Lung (tissue), 17 donors: ENCODE measurements at places on chromosomes 1 and 21. TPM values are rescaled to one million over a fixed set of nuclear protein-coding genes. Genes with fewer than 3 reads are reported as not detected.

- no peaks in the 10 kb centered on the region for H3K36me3 ChIP-seq
- H3K4me1 ChIP-seq, result no peaks in the 10 kb centered on the region
- H3K27ac ChIP-seq, result no peak overlapping the region
- no peak overlapping the region for H3K4me3 ChIP-seq
- DNase-seq, result no peak
These were observed 121.3 kb downstream of the GRIK1 start for GRCh38 chr21:29818383-29818921.

The ZYG11A gene
- 0.15 TPM for total RNA-seq

DNA sequence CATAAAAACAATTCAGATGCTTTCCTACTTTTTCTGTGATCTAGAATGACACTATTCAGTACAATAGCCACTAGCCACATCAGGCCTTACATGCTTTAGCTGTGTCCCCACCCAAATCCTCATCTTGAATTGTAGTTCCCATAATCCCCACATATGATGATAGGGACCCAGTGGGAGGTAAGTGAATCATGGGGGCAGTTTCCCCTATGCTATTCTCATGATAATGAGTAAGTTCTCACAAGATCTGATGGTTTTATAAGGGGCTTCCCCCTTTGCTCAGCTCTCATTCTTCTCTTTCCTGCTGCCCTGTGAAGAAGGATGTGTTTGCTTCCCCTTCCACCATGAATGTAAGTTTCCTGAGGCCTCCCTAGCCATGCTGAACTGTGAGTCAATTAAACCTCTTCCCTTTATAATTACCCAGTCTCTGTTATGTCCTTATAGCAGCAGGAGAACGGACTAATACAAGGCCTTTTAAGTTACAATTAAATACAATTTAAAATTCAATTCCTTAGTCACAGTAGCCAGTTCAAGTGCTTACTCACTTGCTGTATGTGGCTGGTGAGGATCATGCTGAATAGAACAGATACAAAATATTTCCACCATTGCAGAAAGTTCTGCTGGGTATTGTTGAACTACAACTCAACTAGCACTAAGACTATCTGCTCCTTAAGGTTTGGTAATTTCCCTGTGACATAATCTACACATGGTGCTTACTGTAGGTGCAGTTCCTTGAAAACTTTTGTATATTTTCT, 106.7 kb downstream of the SCMH1 start:
- DNase-seq, result no peak
- H3K4me3 ChIP-seq, result no peak overlapping the region
- H3K36me3 ChIP-seq, result no peaks in the 10 kb centered on the region
- H3K27me3 ChIP-seq, result no peaks in the 10 kb centered on the region

- no peaks in the 10 kb centered on the region for H3K27me3 ChIP-seq
- no peak overlapping the region for H3K27ac ChIP-seq
- DNase-seq, result peak; percentile 21
- no peaks in the 10 kb centered on the region for H3K36me3 ChIP-seq
These were observed 34.0 kb downstream of the ST6GALNAC5 start for GRCh38 chr1:76901158-76901767.

The CD1E gene
- total RNA-seq, result 0.55 TPM

- peaks cover 14% of the 10 kb centered on the region for H3K36me3 ChIP-seq
- peak overlapping the region; percentile 39 for H3K4me3 ChIP-seq
- no peak overlapping the region for H3K27ac ChIP-seq
- no peaks in the 10 kb centered on the region for H3K27me3 ChIP-seq
- DNase-seq, result no peak
These were observed 754 bp upstream of the LSS start for GRCh38 chr21:46229133-46229922.

The FCGR2B gene
- 6.8 TPM for total RNA-seq

- H3K4me1 ChIP-seq, result peaks cover 8% of the 10 kb centered on the region
- no peak overlapping the region for H3K4me3 ChIP-seq
- H3K36me3 ChIP-seq, result no peaks in the 10 kb centered on the region
- DNase-seq, result peak; percentile 27
- no peaks in the 10 kb centered on the region for H3K27me3 ChIP-seq
- H3K27ac ChIP-seq, result no peak overlapping the region
These were observed 3.0 kb downstream of the HSPB7 start for GRCh38 chr1:16014509-16015482.

DNA sequence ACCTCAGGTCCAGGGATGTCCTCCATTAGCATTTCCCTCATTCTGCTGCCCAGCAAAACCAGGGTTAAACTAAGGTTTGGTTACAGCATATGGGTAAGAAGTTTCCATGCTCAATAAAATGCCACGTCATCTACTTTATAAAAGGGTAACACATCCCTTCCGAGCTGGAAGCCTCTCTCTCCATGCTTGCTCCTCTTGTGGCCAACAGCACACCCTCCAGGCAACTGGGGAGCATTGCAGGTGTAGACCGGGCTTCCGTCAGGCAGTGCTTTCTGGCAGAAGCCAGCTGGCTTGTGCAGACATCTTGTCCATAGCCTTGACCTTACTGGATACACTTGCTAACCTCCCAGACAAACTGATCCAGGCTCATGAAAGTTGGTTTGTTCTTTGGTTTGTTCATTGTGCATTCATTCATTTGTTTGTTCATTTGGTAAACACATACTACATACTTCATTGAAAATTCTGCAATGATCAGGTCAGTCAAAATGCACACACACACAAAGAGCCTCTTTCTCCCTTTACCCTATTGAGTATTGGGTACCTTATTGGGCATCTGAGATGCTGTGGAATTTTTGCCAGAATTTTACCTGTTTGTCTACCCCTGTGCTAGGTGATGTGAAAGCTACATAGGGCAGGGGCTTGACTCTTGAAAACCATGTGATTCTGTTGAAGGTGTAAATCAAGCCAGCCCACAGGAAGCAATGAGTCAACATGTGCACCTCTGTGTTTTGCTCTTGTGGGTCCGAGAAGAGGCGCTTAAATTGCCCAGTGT, 422.8 kb downstream of the CAMTA1 start:
- no peak overlapping the region for H3K4me3 ChIP-seq
- H3K36me3 ChIP-seq, result no peaks in the 10 kb centered on the region

The CSDE1 gene
- 419 TPM for total RNA-seq
